CD8-positive, alpha-beta memory T cell (primary cell): ENCODE measurements at places on chromosomes 3 and 15.

DNA sequence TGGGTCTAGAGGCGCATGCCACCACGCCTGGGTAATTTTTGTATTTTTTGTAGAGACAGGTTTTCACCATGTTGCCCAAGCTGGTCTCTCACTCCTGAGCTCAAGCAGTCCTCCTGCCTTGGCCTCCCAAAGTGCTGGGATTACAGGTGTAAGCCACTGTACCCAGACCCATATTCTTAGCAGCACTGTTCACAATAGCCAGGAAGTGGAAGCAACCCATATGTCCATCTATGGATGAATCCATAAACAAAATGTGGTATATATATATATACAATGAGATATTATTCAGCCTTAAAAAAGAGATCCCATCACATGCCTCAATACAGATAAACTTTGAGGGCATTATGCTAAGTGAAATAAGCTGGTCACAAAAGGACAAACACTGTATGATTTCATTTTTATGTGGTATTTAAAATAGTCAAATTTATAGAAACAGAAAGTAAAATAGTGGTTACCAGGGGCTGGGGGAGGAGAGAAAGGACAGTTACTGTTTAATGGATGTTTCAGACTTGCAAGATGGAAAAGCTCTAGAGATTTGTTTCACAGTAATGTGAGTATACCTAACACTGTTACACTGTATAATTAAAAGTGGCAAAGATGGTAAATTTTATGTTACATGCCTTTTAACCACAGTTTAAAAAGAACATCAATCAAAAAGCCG is 35.7 kb upstream of the GRAMD1C start:
- DNase-seq: no peak

DNA sequence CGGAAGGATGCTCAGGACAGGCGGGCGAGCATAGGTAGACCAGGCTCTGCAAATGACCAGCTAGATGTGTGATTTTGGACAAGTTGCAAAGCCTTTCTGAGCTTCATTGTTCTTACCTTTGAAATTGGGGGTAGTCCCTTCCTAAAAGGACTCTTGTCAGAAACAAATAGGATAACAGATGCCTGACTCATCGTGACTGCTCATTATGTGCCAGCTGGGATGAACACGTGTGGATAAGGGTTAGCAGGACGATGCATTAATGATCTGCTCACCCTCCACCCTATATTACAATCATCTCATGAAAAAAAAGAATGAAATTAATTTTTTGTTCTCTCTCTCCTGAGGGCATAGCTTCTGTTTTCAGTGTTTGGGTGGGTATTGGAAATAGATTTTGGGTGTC is 223.4 kb downstream of the NR2F2 start:
- DNase-seq: no peak

DNA sequence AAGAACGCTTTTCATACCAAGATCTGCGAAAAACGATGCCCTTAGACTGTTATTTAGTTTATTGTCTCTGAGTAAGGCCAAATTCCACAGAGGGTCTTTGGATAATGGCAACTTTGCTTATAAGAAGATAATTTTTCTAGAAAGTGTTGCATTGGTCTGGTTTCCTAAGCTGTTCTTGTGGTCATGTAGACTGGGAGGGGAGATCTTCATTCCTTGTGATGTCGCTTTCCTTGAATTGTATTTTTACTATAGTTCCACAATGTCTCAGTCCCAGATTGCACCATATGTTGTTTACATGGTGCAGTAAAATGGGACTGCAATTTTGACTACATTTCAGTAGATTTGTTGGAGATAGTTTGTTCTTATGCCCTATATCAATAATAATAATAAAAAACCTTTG is 28.8 kb upstream of the ST3GAL6 start:
- DNase-seq: no peak

GRCh38 chr15:87528873-87529272 is 727.7 kb downstream of the NTRK3 start:
- DNase-seq: no peak

- no peak for DNase-seq
Observed at GRCh38 chr3:191997093-191997492, 536.1 kb downstream of the PYDC2 start.

DNA sequence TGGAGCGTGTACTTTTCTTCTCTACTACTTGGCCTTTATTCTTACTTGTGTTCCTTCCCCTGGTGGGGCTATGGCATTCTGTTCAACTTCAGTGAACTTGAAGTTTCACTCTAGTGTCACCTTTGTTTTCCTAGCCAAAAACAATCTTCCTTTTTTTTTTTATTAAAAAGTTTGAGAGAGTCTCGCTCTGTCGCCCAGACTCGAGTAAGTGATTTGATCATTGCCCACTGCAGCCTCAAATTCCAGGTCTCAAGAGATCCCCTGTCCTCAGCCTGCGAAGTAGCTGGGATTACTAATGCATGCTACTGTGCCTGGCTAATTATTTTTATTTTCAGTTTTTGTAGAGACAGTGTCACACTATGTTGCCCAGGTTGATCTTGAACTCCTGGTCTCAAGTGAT is 124.8 kb downstream of the SST start:
- DNase-seq: no peak

DNA sequence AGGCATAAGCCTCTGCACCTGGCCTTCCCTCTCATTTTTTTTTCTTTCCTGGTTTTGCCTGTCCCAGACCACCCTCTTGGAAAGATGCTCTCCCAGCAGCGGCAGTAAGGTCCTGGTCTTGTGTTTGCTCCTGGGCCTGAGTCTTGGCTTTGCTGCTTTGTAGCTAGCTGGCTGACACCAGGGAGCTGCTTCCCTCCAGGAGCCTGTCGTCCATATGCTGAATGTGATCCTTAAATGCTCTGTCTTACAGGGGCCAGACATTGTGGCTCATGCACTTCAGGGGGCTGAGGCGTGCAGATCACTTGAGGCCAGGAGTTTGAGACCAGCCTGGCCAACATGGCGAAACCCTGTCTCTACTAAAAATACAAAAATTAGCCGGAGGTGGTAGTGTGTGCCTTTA is 17.2 kb downstream of the FLNB start:
- no peak for DNase-seq

- no peak for DNase-seq
Observed at GRCh38 chr3:2714834-2715233, 395.3 kb downstream of the IL5RA start.
